IMR-90 (cell line): ENCODE measurements at places on chromosomes 6 and 20. TPM values are rescaled to one million over a fixed set of nuclear protein-coding genes. Genes with fewer than 3 reads are reported as not detected.

- no peak for DNase-seq
- H3K36me3 ChIP-seq, result no peaks in the 10 kb centered on the region
- H3K4me1 ChIP-seq, result no peaks in the 10 kb centered on the region
- no peak overlapping the region for H3K4me3 ChIP-seq
Observed at GRCh38 chr20:9635750-9636149, 121.4 kb downstream of the LAMP5 start.

- no peaks in the 10 kb centered on the region for H3K4me1 ChIP-seq
- no peak overlapping the region for H3K27ac ChIP-seq
Observed at GRCh38 chr6:5713519-5713918, 293.2 kb downstream of the NRN1 start.

PRPH2 gene
- total RNA-seq, result 0.83 and 1.1 TPM in 2 replicates

MUCL3 gene
- not detected in 2 replicates for total RNA-seq
